ENCODE measurements at places on chromosomes 12 and 14.

GRCh38 chr12:63224396-63224795 is 73.4 kb upstream of the AVPR1A start:
- DNase-seq = no peak

- no peak for DNase-seq
These were observed 11.1 kb upstream of the PIP4K2C start for GRCh38 chr12:57579677-57580465.

GRCh38 chr14:23694085-23694948 is 58.2 kb downstream of the DHRS2 start:
- DNase-seq = no peak

- no peak for DNase-seq
These were observed 122.0 kb upstream of the ATXN7L3B start for GRCh38 chr12:74415633-74416032.

DNA sequence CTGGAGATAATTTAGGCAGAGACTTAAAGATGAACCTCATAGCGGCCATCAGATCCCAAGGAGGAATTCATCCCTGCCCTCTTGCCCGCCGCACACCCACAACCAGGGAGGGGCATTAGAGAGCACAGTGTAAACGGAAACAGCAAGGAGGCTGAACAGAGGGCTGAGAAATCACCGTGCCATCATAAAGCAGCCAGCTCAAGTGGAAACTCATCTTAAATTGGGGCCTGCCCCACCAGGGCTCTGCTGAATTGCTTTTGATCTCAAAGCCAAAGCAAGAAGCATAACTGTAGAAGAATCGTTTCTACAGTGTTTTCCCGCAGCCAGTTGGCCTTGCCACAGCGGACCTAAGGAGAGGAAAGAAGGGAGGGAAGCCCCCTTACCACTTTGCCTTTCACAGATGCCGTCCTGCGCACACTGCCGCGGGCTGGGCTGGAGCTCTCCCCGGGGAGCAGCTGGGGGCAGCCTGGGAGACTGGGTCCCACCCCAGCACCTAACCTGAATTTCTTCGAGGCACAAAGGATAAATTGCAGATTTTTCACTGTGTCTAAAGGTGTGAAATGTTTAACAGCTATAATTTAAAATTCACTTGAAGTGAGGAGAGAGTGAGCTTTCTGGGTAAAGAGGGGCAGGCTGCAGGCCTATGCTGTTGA is 51.8 kb upstream of the MMP17 start:
- no peak for DNase-seq

- no peak for DNase-seq
These were observed 102.2 kb downstream of the WSCD2 start for GRCh38 chr12:108231109-108231905.

GRCh38 chr12:29743801-29744200 is 39.9 kb downstream of the TMTC1 start:
- no peak for DNase-seq

- DNase-seq = no peak
These were observed 51.1 kb downstream of the APAF1 start for GRCh38 chr12:98696036-98696646.

GRCh38 chr12:112979041-112979680 is 842 bp downstream of the OAS2 start:
- DNase-seq = peak; percentile 60

GRCh38 chr14:101727611-101728366 is 33.7 kb upstream of the PPP2R5C start:
- DNase-seq = no peak

GRCh38 chr14:71739273-71739990 is 192.8 kb upstream of the RGS6 start:
- DNase-seq = no peak

DNA sequence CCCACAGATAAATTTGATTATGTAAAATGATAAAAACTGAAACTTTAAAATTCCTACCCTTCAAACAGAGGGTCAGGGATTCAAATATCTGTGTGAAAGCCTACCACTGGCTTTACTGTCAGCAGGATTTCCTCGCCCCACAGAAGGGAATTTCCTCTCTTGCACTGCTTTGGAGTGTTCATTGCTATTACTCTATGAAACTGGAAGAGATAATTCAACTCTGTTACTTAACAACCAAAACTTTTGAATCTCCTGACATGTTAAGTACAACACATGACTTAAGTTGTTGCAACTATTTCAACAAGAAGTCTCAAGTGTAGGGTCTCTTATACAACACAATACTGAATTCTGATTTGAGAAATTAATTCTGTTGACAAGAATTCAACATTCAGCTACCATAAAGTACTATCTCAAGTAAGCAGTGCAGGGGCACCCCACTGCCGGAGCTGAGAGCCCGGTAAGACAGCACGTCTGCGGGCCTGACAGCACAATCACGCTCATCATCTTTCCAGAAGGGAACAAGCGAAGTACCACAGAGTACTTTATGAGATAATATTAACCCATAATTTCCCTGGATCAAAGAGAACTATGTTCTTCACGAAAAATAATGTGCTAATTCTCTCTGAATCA is 22.9 kb downstream of the DICER1 start:
- DNase-seq = no peak

DNA sequence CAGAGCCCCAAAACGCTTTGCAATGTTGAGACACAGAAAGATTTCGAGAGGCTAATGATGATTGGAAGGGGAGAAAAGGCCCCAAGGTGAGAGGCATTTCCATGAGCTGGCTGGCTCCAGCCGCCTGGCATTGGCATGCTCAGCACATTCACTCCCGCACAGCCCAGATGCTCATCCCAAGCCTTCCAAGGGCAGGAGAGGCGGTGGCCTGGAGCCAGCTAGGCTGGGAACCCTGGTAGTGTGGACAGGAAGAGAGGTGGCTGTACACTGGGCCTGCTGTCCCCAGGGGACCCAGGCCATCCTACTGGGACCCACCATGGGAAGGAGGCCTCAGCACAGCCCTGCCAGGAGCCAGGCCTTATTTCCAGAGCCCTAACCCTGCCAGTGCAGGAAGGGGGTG is 72.2 kb downstream of the SPTB start:
- no peak for DNase-seq

DNA sequence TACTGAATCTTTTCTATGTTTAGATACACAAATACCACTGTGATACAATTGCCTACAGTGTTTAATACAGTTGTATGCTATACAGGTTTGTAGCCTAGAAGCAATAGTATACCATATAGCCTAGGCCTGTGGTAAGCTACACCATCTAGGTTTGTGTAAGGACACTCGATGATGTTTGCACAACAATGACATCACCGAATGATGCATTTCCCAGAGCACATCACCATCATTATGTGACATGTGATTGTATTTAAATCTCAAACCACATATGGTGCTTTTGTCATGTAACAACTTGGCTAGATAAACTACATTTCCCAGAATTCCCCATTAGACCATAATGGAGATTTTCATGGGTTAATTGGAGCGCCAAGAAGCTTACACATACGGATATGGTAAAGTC is 128.4 kb upstream of the CPNE8 start:
- no peak for DNase-seq

DNA sequence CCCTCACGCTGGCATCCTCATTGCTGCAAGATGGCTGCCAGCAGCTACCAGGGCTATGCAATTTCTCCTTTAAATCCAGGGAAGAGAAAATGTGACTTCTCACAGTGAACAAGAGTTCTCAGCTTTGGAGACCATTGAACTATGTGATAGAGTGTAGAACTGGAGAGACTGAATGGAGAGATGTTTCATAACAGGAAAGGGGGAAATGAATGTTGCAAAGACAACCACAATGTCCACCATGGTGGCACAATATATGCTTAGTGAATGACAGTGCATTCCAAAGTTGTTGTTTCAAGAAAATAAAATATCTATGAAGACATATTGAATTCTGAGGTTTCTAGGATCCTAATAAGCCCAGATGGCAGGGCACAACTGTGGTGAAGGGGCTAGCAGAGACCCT is 13.2 kb upstream of the COCH start:
- DNase-seq = no peak

GRCh38 chr12:2503762-2504161 is 291.0 kb upstream of the FKBP4 start:
- no peak for DNase-seq

- no peak for DNase-seq
These were observed 49.7 kb upstream of the OVCH1 start for GRCh38 chr12:29547151-29547632.

DNA sequence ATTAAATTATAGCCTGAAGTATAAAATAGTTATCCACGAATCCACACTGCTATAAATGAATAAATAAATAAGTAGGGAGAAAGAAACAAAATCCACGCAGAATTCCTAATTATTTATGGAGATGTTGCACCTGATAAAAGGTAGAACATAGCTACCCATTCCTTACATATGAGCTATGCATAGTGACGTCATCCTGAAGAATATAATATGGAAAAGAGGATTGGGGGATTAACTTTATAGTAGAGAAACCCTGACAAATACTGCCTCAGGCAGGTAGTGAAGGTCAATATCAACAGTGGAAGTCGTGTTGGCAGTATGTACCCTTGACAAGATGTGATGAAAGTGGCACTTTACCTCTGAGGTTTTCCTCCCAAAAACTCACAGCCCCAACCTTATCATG is 82.5 kb downstream of the PLCZ1 start:
- no peak for DNase-seq

- no peak for DNase-seq
These were observed 90.2 kb upstream of the SLC38A2 start for GRCh38 chr12:46462641-46463355.

GRCh38 chr14:25049568-25050268 is at the start of gene STXBP6:
Gene STXBP6, minus strand, starts transcription at chr14:25050147. Its CDS starts 75,329 bp downstream, at chr14:24974818.
- DNase-seq = no peak

DNA sequence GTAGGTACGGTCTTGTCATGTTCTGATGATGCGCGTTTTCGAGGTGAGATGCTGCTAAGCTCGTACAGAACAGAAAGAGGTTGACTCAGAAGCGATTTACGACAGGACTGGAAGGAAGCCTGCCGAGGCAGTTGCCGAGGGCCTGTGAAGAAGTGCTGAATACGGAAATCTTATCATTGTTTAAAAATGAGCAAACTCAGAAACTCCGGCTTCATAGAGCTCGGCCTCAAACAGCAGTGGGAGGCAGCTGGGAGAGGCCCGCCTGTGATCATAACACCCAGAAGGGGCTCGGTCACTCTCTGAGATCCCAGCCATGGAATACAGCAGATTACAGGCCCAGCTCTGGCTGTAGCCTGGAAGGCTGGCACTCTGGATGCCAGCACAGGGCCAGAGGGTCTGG is 87.4 kb downstream of the CPSF2 start:
- DNase-seq = no peak

DNA sequence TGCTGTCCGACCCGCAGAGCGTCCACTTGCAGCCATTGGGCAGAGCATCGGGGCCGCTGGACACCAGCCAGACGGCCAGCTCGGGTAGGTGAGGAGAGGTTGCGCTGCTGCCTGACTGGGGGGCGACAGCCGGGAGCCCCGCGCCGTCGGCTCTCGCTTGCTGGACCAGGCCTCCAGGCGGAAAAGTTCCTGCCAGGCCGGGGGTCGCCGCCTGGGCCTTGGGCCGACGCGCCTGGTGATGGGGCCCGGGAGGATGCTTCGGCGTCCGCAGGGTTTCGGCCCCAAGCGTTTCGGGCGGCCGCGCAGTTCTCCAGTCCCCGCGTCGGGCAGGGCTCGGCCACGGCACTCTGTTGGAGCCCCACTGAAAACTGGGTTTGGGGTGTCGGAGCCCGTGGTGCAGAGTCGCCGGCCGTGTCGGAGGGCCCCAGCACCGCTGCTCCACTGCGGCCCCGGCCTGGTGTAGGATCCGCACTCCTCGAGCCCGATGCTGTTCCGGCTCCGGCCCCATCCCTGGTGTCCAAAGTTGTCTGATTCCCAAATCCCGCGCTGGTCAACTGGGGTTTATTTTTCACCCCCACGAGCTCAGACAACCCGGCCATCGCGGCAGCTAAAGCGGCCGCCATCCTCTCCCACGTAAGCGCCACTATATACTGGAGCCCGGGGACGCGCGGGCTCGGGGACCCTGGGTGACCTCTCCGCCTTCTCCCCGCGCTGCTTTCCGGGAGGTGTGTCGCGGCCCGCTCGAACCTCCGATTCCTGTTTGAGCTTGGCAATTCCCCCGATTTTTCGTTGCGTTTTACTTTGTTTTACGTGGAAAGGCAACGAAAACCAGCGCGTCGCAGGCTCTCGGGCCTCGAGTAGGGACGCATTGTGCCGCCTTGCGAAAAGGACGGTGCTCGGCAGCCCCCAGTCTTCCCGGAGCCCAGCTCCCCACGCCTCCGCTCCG is 872 bp downstream of the VSX2 start:
- DNase-seq = no peak

GRCh38 chr12:107903341-107904061 is 129.0 kb downstream of the ASCL4 start:
- peak; percentile 6 for DNase-seq

- no peak for DNase-seq
These were observed 107.6 kb downstream of the PTCSC3 start for GRCh38 chr14:36068777-36069534.

DNA sequence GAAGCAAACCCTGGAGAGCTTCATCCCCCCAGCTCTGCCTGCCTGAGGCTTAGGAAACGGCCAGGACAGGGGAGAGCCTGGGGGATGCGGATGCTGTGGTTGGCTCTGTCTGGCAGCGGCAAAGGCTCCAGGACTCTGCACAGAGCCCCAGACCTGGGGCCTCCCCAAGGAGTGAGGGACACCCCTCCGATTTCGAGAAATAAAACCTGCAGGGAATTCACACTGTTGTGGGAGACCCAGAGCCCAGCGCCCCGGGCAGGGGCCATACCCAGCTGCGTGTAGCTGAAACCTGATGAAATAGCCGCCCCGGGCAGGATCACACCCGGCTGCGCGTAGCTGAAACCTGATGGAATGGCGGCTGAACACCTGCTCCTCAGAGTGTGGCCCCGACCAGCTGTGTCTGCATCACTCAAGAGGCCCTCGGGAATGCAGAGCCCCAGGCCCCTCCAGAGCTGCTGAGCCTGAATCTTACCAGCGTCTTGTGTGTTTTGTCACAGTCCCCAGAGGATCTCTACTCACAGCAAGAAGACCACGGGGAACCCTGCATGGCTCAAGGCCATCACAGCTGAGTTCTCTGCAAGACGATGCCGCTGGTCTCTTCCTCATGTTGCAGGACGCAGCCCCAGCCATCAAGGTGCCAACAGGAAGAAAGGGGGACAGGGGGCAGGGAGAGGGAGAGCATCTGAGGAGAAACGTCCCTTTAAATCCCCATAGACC is 46.5 kb upstream of the GALNT9 start:
- DNase-seq = no peak

GRCh38 chr14:34201909-34202637 is 251.2 kb upstream of the EGLN3 start:
- DNase-seq = no peak

DNA sequence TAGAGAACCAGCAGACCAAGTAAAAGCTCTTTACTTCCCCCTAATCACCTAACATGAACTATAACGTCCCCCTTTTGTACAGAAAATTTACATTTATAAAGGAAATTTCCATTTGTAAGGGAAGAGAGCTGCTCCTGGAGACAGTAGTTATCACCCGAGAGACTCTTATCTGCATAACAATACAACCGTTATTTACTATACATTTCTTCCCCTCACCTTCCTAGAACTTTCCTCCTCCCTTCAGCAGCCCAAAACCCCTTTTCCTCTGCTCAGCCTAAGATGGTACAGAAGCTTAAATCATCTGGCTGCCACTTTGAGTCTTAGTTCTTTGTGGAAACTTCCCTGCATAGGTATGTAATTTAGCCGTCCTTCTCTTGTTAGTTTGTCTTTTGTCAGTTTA is 40.4 kb upstream of the ETV6 start:
- no peak for DNase-seq
